ENCODE measurements at places on chromosomes 2 and 18.

DNA sequence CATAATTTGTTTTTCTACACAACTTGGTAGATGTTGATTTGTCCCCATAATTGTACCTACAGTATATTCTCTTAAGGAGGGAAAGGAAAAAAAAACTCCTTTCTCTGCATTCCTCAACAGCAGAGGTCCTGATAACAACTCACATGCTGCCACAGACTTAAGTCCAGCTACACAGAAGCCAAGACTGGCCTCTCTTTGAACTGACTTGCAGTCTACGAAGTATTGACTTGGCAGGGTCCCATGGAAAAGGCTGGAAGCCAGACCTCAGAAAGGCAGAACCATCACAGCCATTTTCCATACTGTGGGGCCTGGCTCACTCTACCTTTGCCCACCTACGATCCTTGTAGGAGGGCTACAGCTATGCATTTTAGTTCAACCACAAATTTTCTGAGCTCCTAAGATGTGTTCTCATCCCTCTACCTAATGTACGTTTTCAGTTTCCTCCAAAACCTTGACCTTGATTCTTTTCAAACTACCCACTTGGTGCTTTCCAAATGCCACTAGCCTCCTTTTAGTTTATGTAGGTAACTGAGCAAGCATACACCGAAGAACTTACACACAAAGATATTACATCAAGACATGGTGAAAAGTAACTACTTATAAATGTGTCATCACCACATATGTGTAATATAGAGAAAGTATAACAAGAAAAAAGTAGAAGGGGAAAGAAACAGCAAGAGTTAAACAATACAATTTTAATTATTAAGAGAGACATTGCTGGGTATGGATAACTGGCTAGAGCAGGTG is 12.2 kb downstream of the LONRF2 start:
- no peak for DNase-seq

GRCh38 chr2:99488539-99489062 is 1.2 kb downstream of the REV1 start:
- no peak for DNase-seq

DNA sequence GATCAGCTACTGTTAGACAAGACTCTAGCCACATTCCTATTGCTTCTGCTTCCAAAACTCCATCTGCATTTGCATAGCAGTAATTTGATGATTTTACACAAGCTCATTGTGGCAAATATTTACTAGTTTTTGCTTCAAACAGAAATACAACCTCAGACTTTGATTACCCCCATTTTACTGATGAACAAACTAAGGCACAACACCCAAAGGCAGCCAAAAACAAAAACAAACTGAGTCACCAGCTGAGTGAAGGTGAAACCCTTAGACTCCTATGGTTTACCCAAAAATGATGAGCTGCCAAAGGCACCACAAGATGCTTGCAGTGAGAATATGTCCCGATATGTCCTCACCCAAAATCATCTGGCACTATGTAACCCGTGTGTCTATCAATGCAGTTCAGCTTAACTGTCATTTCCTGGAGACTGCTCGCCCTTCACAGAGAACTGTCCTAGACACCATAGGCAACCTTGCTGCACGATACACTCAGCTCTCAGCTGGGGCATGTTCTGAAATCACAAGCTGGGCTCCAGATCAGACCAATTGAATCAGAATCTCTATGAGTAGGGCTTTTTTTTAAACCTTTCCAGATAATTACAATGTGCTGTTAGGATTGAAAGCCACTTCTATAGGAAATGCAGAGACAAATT is 4.1 kb upstream of the EVA1A start:
- no peak for DNase-seq

DNA sequence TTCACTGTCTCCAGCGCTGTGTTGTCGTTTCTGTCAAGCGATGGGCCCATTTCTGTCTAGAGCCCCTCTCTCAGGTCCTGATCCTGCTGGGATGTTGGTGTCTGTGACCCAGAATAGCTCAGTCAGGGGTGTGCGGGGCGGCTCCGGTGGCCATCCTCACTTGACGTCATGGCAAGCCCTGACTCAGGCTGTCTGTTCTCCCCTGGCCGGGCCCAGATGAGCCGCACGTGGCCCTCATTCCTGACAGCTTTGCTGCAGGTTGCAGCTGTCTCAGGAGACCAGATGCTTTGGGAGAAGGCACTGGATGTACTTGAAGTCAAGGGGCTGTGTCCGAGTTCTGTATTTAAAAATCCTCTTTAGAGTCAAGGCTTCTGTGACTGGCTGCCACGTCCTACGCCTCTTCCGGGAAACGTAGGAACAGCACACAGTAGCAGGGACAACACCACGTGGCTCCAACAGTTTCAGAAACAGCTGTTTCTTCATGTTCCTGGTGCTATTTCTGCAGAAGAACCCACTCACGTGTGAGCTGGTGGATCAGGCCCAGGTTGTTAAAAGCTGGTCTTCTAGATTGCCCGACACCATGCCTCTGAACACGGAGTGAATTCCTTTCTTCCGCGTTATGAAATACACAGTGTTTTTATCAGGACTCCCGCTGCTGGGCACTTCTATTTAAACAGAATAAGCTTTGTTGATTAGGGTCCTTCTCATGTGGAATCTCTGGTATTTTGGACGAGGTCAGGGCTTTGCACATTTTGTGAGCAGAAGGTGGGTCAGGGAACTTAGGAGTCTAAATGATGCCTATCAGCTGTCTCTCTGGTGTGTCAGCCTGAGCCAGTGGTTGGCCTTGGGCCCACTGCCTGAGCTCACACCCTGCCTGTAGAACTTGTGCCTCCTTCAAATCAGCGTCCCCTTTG is 28.3 kb upstream of the NTSR2 start:
- peak; percentile 87 for DNase-seq

DNA sequence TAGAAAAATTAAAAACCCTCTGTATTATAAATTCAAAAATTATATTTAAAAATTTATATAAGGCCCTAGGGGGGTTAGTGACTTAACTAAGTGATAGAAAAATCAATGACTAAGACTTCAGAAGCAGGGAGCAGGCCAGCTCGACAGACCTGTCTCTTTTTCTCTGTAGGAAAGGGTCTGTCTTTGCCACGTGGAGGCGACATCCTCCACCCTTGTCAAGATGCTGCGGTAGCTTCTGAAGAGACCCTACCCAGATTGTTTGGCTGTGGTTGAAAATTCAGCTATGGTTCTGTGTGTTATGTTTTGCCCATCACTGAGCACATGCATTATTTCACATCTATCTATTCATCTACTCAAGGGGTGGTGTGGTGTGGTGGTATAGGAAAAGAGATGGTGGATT is 8.2 kb upstream of the SLC4A3 start:
- no peak for DNase-seq

GRCh38 chr2:241037498-241037897 is 39.1 kb downstream of the SNED1 start:
- no peak for DNase-seq

GRCh38 chr2:196225213-196225612 is 53.8 kb upstream of the STK17B start:
- no peak for DNase-seq

GRCh38 chr2:69575926-69576325 is 67.6 kb downstream of the AAK1 start:
- DNase-seq, result no peak

Data from inflammatory macrophage (primary cell).